Smooth muscle cell of the umbilical artery (primary cell): ENCODE measurements at places on chromosomes 4 and X. TPM values are rescaled to one million over a fixed set of nuclear protein-coding genes. Genes with fewer than 3 reads are reported as not detected.

The ODAPH gene
- total RNA-seq = under 0.01 and 0.18 TPM in 2 replicates

The GC gene
- total RNA-seq = not detected in 2 replicates

The TMEM31 gene
- total RNA-seq = not detected in 2 replicates

The ZNF595 gene
- total RNA-seq = 8.3 and 9.8 TPM in 2 replicates

The INTS12 gene
- 17.2 TPM in 2 replicates for total RNA-seq

The H2BW2 gene
- total RNA-seq = not detected in 2 replicates

The SHROOM3 gene
- 1.8 and 5.3 TPM in 2 replicates for total RNA-seq

The DNAAF6 gene
- not detected in 2 replicates for total RNA-seq

The PRKG2 gene
- total RNA-seq = under 0.01 and 0.05 TPM in 2 replicates
